ENCODE measurements at places on chromosomes 7 and 10. TPM values are rescaled to one million over a fixed set of nuclear protein-coding genes. Genes with fewer than 3 reads are reported as not detected.
A peak's percentile ranks its signal among the peaks of the same experiment; 100 is the strongest.

GRCh38 chr10:19411119-19411518 lies 362.5 kb downstream of the MALRD1 start:
- H3K27me3 ChIP-seq: no peaks in the 10 kb centered on the region
- DNase-seq: no peak
- no peak overlapping the region for H3K27ac ChIP-seq
- no peak overlapping the region for H3K4me3 ChIP-seq
- no peaks in the 10 kb centered on the region for H3K36me3 ChIP-seq

DNA sequence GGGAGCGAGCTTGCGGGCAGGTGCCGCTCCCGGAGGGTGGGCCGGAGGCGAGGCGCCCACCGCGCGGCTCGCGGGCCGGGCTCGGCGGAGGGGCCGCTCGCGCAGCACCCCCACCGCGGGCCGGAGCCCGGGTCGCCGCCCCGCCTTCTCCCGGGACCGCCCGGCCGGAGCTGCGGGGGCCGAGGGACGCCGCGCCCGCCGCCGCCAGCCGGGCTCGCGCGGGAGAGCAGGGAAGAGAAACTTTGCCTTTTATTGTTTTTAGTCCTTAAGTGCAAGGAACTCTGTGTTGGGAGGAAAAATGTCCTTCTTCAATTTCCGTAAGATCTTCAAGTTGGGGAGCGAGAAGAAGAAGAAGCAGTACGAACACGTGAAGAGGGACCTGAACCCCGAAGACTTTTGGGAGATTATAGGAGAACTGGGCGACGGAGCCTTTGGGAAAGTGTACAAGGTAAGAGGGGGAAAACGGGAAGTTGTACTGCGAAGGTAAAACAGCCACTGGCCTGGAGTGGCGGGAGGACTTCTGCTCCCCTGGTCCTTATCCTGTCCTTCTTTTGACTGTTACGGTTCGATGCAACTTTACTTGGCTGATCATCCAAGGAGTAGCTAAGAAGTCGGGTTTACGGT lies 620 bp downstream of the SLK start:
- no peaks in the 10 kb centered on the region for H3K27me3 ChIP-seq
- H3K4me3 ChIP-seq: peak overlapping the region; percentile 99
- peaks cover 4% of the 10 kb centered on the region for H3K36me3 ChIP-seq
- DNase-seq: no peak
- H3K27ac ChIP-seq: peak overlapping the region; percentile 92

Gene NMT2
- total RNA-seq: 81.3 TPM

Gene GPR26
- total RNA-seq: not detected

DNA sequence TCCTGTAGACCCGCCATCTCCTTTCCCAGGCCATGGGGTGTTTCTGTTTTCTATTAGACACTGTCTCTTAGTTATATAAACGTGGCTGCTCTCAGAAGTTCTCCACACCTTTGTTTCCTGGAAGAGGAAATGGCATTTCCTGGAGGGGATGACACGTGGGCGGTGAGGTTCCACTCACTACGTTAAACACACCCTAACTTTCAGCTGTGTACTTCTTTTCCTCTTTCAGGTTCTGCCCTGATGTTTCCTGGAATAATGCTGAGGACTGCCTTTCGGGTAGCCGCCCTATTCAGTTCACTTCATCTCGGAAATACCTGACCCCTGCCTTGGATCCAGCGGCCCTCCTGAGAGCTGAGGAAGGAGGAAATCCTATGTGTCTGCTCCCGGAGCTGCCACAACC lies 3.4 kb upstream of the PRKCQ start:
- peaks cover 55% of the 10 kb centered on the region for H3K36me3 ChIP-seq
- H3K4me1 ChIP-seq: peaks cover 56% of the 10 kb centered on the region
- peaks cover 5% of the 10 kb centered on the region for H3K27me3 ChIP-seq
- peak overlapping the region; percentile 97 for H3K4me3 ChIP-seq
- DNase-seq: peak; percentile 73
- peak overlapping the region; percentile 97 for H3K27ac ChIP-seq

Gene AUTS2
- total RNA-seq: 3.8 TPM

DNA sequence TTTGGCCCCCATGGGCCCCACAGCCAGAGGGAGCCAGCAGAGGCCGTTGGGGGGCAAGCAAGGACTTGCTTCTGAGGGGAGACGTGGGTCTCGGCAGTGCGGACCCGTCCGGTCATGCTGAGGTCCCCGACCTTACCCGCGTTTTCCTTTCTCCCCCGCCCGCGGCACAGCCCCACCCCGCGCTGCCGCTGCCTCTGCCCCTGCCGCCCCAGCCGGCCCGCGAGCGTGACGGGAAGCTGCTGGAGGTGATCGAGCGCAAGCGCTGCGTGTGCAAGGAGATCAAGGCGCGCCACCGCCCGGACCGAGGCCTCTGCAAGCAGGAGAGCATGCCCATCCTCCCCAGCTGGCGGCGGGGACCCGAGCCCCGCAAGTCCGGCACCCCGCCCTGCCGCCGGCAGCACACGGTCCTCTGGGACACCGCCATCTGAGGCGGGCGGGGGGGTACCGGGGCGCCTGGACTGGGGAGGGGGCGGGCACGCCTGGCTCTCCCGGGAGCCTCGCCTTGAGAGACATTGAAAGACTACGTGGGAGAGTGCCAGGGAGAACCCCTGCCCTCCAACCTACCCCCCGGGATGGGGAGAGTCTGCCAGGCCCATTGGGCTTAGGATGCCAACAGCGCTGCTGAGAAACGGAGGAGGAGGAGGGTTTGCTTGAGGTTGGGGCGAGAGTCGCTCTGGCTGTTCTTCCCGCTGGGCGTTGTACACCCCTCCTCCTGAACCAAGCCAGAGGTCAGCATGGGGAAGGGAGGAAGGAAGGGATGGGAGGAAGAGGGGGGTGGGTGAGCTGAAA lies 9.9 kb downstream of the NYAP1 start:
- peak overlapping the region; percentile 77 for H3K4me3 ChIP-seq
- H3K4me1 ChIP-seq: peaks cover 19% of the 10 kb centered on the region
- DNase-seq: peak; percentile 35
- no peaks in the 10 kb centered on the region for H3K36me3 ChIP-seq

GRCh38 chr10:5361966-5362365 lies 2.8 kb upstream of the UCN3 start:
- H3K27ac ChIP-seq: no peak overlapping the region
- no peak overlapping the region for H3K4me3 ChIP-seq
- no peaks in the 10 kb centered on the region for H3K36me3 ChIP-seq
- H3K4me1 ChIP-seq: no peaks in the 10 kb centered on the region
- H3K27me3 ChIP-seq: peaks cover 16% of the 10 kb centered on the region

Gene GBX1
- total RNA-seq: not detected

- H3K27ac ChIP-seq: no peak overlapping the region
- H3K27me3 ChIP-seq: peaks cover 33% of the 10 kb centered on the region
- no peaks in the 10 kb centered on the region for H3K36me3 ChIP-seq
Measured at GRCh38 chr10:133126431-133127290, 33.4 kb upstream of the KNDC1 start.

GRCh38 chr10:45106236-45106856 lies 105.6 kb downstream of the ZNF22 start:
- no peaks in the 10 kb centered on the region for H3K36me3 ChIP-seq
- no peak overlapping the region for H3K4me3 ChIP-seq
- H3K4me1 ChIP-seq: peaks cover 3% of the 10 kb centered on the region

Gene MACC1
- total RNA-seq: 0.18 TPM

- no peaks in the 10 kb centered on the region for H3K4me1 ChIP-seq
- no peaks in the 10 kb centered on the region for H3K27me3 ChIP-seq
- DNase-seq: no peak
- no peaks in the 10 kb centered on the region for H3K36me3 ChIP-seq
- no peak overlapping the region for H3K27ac ChIP-seq
Measured at GRCh38 chr7:29224726-29225125, 30.2 kb downstream of the CHN2 start.

Gene LRRD1
- 0.18 TPM for total RNA-seq

DNA sequence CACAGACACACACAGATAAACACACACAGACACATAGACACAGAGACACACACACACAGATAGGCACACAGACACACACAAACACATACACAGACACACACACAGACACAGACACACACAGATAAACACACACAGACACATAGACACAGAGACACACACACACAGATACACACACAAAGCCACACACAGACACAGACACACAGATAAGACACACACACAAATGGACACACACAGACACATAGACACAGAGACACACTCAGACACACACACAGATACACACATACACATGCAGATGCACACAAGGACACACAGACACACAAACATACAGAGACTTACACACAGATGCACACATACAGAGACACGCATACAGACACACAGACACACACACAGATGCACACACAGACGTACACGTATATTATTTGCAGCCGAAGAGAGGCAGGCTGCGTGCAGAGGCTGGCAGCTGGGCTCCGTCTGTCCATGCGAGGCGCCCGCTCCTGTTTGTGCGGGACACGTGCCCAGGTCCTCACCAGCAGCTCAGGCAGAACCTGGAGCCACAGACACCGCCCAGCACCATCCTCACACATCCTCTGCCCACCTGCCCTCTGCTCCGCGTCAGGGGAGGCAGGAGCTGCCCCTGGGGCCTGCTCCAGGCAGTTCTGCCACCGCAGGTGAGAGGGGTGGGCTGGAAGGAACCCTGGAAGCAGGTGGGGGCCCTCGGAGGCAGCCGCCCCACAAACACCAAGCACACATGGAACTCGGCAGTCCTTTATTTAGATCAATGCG lies 1.2 kb downstream of the CALML5 start:
- H3K27me3 ChIP-seq: peaks cover 3% of the 10 kb centered on the region
- no peak overlapping the region for H3K27ac ChIP-seq
- peaks cover 6% of the 10 kb centered on the region for H3K4me1 ChIP-seq
- no peaks in the 10 kb centered on the region for H3K36me3 ChIP-seq
- no peak for DNase-seq

DNA sequence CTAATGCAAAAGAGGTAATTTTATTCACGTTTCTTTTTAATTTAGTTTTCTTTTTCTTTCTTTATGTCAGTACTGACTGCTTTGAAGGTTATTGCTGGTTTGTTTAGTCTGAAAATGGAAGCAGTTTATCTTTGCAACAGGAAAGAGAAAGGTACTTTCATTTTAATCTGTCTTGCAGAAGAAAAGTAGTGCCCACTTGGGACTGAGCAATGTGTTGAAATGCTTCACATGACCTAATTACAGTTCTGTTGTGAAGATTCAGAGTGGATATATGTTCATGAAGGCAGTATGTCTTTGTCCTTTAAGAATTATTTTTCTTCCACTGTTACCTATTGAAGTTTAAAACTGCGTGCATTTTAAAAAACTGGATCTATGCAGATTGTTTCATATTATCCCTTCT lies 80.1 kb downstream of the ANKIB1 start:
- peaks cover 34% of the 10 kb centered on the region for H3K36me3 ChIP-seq
- H3K27ac ChIP-seq: no peak overlapping the region
- no peak overlapping the region for H3K4me3 ChIP-seq

DNA sequence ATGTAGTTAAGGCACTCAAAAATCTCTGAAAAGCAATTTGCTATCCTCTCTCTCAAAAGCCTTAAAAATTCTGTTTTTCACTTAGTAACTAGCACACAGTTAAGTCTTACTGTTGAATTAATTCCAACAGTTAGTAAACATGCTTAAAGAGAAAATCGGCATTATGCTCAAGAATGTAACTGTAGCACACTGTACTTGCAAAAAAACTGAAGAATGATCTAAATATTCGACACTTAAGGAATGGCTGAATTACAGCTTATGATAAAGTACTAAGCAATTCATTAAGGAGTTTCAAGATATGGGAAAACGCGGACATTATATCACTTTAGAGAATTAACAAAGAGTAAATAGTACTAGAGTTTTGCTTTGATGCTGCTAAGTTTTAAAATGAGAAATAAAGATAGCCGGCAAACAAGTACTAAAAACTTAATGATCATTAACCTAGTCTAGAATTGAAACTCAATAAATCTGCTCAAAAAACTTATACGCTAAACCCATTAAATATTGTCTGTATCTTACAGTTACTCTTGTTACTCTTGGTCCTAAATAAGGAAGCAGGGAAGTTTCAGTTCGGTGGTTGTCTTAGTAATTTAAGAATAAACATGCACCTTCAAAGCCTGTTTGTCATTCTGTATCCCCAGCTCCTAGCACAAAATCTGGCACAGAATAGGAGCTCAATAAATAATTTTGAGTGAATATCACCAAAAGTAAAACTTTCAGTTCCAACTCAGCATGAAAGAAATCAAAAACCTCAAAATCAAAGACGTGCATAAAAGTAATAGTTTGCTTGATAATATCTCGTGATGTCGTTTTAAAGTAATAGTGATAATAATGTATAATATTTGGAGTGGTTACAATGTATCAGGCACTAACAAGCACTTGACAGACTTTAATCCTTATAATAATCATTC lies 1.2 kb downstream of the TRDMT1 start:
- no peaks in the 10 kb centered on the region for H3K36me3 ChIP-seq
- H3K27me3 ChIP-seq: no peaks in the 10 kb centered on the region
- H3K4me1 ChIP-seq: peaks cover 31% of the 10 kb centered on the region

- H3K36me3 ChIP-seq: no peaks in the 10 kb centered on the region
- H3K4me3 ChIP-seq: no peak overlapping the region
- no peak overlapping the region for H3K27ac ChIP-seq
Measured at GRCh38 chr7:132750530-132751217, 174.4 kb upstream of the PLXNA4 start.

- H3K4me1 ChIP-seq: no peaks in the 10 kb centered on the region
- H3K27me3 ChIP-seq: peaks cover 9% of the 10 kb centered on the region
- no peak for DNase-seq
- H3K4me3 ChIP-seq: no peak overlapping the region
- no peaks in the 10 kb centered on the region for H3K36me3 ChIP-seq
Measured at GRCh38 chr10:15015451-15015850, 28.3 kb upstream of the OLAH start.

DNA sequence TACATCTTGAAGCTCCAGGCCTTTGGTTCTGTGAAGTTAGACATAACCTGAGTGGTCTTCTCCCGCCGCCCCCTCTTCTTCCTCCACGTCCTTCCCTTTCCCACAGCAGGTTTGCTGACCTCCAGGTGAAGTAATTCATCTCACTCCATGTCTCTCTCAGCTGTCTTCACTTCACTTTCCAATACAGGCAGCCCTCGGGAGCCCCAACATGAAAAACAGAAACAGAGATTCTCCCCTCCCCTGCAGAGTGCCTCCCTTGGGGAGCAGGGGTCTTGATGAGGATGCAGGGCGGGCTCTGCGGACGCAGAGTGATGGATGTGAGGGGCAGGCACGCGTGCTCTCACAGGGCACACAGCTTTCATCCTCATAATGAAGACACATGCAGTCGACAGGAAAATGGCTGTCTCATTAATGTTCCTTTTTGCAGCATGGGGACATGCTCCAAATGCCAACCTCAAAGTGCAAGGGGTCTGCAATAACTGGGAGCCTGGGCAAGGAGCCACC lies 95.6 kb downstream of the GPAM start:
- H3K27ac ChIP-seq: no peak overlapping the region
- no peak for DNase-seq
- no peaks in the 10 kb centered on the region for H3K36me3 ChIP-seq
- H3K4me1 ChIP-seq: no peaks in the 10 kb centered on the region

GRCh38 chr7:101941481-101942383 lies 124.3 kb downstream of the CUX1 start:
- H3K27me3 ChIP-seq: no peaks in the 10 kb centered on the region
- DNase-seq: no peak
- H3K36me3 ChIP-seq: no peaks in the 10 kb centered on the region
- H3K4me3 ChIP-seq: no peak overlapping the region
- H3K4me1 ChIP-seq: peaks cover 9% of the 10 kb centered on the region

Gene ASL
- 18.6 TPM for total RNA-seq

Gene ELFN1
- total RNA-seq: not detected

Gene LRRC17
- total RNA-seq: 0.60 TPM
